Activated T-cell treated with anti-CD3 and anti-CD28 coated beads for 1 hour (primary cell): ENCODE measurements at places on chromosomes 7 and 10.

- no peak for DNase-seq
Measured at GRCh38 chr7:135215698-135216097, 4.4 kb upstream of the WDR91 start.

GRCh38 chr10:86931872-86932271 lies 25.5 kb downstream of the MMRN2 start:
- no peak for DNase-seq

- DNase-seq: no peak
Measured at GRCh38 chr7:108860615-108861014, 290.9 kb downstream of the DNAJB9 start.

DNA sequence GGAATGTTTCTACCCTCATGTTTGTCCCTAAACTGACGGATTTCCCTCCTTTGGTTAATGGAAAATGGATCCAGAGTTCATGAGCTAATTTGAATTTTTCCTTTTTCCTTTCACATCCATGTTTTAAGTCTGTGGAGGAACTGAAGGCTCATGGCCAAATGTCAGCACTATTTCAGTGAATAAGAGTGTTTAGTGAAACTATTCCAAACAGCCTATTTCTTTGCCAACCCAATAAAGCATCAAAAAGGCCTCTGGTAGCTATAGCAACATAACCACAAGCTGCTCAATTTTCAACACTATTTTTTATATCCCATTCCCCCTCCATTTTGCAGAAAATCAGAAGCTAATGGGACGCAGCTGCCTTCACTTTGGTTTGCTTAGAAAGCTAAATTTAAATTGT lies 1454.1 kb downstream of the GATA3 start:
- no peak for DNase-seq

DNA sequence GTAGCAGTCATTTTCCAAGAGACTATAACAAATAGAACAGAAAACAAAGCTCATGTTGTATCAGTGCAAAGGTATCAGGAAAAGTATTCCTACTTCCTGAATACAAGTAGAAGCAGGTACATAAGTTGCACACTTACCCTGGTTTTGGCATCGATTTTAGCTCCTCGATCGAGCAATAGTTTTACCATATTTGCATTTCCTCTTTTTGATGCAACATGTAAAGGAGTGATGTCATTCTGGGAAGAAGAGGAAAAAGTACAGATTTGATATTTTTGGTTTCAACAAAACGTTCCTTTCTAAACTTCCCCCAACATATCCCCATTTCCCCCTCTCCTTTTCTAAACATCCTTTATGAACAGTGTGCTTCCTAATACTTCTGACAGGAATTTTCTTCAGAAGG lies 155.1 kb downstream of the ANK3 start:
- DNase-seq: no peak

- no peak for DNase-seq
Measured at GRCh38 chr7:4416396-4417056, 265.6 kb upstream of the FOXK1 start.

GRCh38 chr7:1645071-1645409 lies 25.0 kb upstream of the ELFN1 start:
- DNase-seq: no peak

GRCh38 chr7:44333911-44334733 lies 8.7 kb upstream of the CAMK2B start:
- DNase-seq: no peak

- no peak for DNase-seq
Measured at GRCh38 chr10:103238506-103239252, 7.0 kb upstream of the RPEL1 start.

DNA sequence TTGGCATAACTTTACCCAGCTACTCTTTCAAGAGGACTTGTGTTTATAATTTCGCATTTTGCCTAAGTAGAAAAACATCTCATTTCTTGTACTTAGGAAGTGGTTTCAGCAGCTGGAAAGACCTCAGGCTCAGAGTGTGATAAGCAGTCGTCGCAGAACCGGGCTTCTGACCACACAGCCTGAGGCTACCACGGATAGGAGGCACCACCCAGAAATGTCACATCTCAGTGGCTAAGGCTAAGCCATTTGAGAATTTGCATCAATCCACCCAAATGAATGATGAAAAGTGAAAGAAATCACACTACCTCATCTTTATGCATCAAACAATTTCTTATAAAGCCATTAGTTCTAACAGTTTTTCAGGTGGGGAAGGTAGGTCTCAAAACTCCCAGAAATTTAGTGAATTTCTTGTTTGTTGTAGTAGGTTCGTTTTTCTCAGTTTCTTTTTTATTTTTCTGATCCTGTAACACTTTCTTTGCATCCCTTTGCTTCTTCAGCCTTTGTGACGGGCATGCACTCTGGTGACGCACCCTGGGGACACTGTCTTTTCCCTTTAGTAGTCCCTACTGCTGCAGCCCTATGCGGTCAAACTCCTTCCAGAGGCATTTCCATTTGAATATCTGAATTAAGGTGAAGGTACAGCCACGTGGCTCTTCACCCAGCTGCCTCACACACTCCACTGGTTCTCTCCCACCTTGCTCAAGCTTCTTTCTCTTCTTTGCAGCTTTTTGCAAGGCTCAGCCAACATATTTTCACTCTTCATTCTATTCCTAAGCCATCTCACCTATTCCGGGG lies 68.5 kb downstream of the MAP3K8 start:
- no peak for DNase-seq

- no peak for DNase-seq
Measured at GRCh38 chr10:14665865-14666857, 108.5 kb downstream of the FAM107B start.

DNA sequence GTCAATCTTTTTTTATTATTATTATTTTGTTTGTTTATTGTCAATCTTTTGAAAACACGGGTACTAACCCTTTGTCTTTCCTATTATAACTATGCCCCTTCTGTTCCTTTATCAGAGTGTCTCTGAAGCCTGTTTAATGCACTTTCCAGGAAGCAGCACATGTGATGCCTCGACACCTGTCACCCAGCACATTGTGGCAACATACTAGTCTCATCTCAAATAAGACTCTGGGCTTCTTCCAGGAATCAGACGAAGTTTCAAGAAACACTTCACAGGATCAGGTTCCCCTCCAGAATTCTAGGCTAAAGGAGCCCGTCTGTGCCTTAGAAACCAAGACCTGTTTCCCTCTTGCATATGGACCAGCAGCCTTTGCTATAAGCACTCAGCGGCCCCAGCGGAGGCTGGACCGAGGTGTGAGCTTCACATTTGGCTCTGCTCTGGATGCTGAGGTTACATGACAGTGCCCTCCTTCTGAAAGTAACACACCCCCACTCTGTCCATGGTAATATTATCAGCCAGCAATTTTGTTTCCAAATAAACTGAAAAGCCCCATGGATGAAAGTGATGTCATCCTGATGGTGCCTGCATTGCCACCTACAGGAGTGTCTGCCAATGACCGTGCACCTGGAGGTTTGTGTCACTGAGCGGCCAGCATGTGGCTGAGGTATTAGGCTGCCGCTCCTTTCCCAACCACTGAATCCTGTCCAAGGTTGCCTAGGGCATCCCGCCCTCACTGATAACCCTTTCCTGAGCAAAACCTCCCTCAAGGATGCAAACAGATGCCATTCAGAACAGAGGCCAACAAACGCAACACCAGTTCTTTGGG lies 38.1 kb downstream of the MKI67 start:
- DNase-seq: no peak

DNA sequence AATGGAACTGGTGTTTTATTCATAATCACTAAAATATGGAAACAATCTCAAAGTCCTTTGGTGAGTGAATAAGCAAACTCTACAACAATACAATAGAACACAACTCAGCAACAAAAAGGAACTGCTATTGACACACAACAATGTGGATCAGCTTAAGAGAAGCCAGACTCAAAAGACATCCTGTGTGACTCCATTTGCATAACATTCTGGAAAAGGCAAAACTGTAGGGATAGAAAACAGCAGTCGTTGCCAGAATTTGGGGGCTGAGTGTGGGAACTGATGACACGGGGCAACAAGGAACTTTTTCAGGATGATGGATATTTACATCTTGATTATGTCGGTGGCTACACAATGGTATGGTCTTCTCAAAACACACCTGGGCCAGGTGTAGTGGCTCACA lies 32.4 kb upstream of the SVIL start:
- no peak for DNase-seq

- DNase-seq: no peak
Measured at GRCh38 chr7:104299323-104299722, 29.1 kb upstream of the LHFPL3 start.

GRCh38 chr7:22784346-22784745 lies 38.3 kb downstream of the TOMM7 start:
- no peak for DNase-seq
